ENCODE measurements at places on chromosomes 5 and 9.

DNA sequence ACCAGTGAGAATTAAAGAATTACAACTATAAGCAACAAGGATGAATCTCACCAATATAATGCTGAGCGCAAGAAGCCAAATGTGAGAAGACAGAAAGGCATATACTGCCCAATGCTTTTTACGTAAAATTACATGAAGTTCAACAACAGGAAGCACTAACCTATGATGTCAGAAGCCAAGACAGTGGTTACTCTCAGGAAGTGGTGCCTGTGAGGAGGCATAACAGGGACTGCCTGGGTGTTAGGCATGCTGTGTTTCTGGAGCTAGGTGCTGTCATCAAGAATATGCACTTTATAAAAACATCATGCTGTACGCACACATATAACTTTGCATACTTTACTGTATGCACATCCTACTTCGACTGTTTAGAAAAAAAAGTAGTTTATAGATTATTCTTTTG, 30.1 kb downstream of the FRMD3 start:
- no peak for DNase-seq

- no peak for DNase-seq
Observed at GRCh38 chr5:170443624-170444023, 54.5 kb upstream of the KCNMB1 start.

DNA sequence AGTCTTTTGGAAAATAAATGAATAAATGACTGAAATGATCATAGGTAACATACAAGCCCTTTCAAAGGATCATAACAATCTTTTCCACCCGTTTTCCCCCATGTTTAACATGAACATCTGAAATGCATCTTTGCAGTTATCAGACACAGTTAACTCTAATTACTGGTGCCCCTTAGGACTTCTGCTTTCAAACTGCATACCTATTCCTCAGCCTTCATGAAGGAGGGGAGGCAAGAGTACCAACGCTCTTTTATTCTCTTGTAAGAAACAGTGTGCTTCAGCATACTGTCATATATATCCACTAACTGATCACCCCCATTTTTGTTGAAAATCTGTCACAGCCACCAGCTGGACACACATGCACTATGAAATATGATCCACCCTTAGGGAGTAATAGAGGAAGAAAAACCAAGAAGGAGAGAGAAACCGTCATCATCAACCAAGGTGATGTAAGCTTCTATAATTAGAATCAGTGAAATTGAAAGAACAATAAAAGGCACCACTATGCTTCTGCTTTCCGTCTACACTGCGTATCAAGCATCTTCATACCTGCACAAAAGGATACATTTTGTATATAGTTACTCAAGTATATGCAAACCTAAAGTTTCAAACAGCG, 98.7 kb downstream of the RAPGEF6 start:
- DNase-seq, result no peak

GRCh38 chr5:129768735-129769134, 20.8 kb downstream of the MINAR2 start:
- no peak for DNase-seq

GRCh38 chr9:4070266-4070665, 229.6 kb downstream of the GLIS3 start:
- DNase-seq, result no peak

GRCh38 chr5:68711293-68712200, 382.3 kb upstream of the SLC30A5 start:
- no peak for DNase-seq

GRCh38 chr9:4096121-4096520, 203.7 kb downstream of the GLIS3 start:
- no peak for DNase-seq

DNA sequence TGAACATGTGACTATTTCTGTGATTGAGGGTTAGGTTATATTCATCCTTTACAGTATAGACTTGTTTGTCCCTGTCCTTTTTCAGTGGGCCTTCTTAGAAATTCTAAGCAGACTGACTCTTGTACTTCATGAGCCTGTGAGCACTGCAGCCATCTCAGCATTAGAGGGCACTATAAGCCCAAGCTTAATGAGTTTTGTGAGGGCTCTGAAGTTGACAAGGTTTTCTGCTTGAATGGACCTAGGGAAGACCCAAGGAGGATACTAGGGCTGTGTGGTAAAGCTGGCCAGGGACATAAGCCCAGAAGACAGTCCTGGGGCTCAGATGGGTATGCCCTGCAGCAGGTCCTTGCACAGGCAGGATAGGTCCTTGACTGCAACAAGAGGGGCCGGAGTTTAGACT, 126.5 kb downstream of the MRPS30 start:
- DNase-seq, result no peak
